ENCODE measurements at places on chromosomes 7 and 10.

GRCh38 chr7:150818971-150819370 lies 18.4 kb downstream of the TMEM176A start:
- peak; percentile 26 for ATAC-seq

- ATAC-seq: no peak
Measured at GRCh38 chr10:47260505-47261111, 39.4 kb upstream of the GDF10 start.

GRCh38 chr10:113148901-113149300 lies 198.9 kb downstream of the TCF7L2 start:
- no peak for ATAC-seq

- ATAC-seq: peak; percentile 90
Measured at GRCh38 chr10:73762915-73763314, 18.7 kb downstream of the SEC24C start.

DNA sequence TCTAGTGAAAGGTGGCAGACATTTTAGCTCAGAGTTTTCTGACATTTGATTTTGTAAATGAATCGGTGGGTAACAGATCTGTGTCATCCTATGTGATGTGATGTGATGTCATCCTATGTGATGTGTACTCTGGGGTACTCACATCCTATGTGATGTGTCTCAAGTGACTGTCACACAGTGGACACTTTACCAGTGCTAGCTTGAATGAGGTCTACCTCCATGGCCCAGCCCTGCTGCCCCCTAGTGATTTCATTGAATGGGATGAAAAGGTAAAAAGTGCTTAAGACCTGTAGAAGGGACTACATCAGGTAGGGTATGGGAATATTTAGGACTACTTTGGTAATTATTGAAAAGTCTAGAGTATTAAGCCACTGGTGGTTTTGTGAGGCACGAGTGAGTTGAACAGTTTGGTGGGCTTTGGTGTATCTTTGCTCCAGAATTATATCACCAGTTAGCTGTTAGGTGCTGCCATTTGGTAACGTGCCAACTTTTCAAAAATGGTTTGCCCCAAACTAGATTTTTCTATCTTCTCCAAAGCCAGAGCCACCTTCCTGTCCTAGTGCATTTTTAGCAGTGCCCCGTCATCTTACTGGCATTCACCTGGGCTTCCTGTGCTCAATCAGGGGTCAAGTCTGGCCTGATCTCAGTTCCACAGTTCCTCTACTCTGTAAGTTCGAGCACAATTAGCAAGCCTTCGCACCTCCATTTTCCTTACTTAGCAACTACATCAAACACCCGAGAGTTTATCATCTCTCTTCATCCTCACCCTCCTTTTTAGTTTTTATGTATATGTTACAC lies 9.7 kb downstream of the EIF4H start:
- peak; percentile 94 for ATAC-seq

DNA sequence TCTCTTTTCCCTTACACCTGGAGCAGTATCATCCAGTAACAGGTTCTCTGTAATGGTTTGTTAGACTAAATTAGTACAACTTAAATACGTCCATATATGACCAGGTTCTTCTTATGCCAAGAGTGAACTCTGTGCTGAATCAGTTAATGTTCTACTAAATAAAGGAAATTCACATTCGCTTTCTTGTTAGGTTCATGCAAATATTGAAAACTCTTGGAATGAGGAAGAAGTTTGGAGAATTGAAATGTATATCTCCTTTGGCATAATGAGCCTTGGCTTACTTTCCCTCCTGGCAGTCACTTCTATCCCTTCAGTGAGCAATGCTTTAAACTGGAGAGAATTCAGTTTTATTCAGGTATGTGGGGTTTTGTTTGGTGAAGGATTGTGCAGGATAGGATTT lies 15.3 kb upstream of the CFAP69 start:
- ATAC-seq: no peak

GRCh38 chr10:89086801-89087521 lies 96.4 kb downstream of the FAS start:
- ATAC-seq: peak; percentile 31

- ATAC-seq: no peak
Measured at GRCh38 chr7:35725280-35725680, 30.3 kb upstream of the HERPUD2 start.

DNA sequence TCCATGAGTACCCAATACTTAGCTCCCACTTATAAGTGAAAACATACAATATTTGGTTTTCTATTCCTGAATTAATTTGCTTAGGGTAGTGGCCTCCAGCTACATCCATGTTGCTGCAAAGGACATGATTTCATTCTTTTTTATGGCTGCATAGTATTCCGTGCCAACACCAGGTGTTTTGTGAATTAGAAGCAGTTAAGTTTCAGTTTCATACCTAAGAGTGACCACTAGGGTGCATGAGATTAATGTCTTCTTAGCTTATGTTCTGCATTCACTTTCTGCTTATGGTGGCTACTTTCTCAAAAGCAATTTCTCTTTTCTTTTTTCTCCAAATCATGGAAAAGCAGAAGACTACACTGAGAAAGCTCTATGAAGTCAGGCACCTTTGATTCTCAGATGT lies 65.1 kb upstream of the VSTM2A start:
- ATAC-seq: no peak

- no peak for ATAC-seq
Measured at GRCh38 chr10:105743343-105744056, 1102.4 kb downstream of the SORCS3 start.

GRCh38 chr7:907158-907980 lies 31.0 kb downstream of the GET4 start:
- ATAC-seq: peak; percentile 9

DNA sequence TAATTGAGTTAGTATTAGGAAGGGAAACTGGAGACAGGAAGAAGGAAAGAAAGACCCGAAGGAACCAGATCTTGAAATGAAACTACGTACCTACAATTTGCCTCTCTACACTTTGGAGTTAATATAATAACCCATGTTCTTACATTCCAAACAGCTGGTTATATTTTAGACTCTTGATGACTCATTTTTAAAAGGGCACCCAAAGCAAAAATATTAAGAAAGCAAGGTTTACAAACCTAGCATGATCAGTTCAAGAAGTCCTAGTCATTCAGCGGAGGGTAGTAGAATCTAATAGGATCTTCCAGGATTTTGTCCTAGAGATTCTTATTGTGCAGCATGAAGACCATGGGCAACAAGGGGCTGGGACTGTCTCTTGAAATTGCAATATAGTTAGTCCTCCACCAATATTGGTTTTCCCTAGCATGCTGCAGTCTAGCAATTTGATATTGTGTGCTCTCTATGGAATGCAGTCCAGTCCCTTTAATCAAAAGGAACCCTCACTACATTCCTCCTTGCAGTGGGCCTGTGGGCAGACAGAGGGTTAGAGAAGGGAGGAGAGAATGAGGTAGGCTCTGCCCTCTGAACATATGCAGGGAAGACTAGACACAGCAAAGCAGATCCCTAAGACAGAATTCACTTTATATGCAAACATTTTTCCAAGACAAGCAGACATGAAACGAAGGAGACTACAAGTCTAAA lies 230.3 kb downstream of the INHBA start:
- no peak for ATAC-seq

GRCh38 chr7:24576171-24577025 lies 3.1 kb downstream of the PALS2 start:
- no peak for ATAC-seq

DNA sequence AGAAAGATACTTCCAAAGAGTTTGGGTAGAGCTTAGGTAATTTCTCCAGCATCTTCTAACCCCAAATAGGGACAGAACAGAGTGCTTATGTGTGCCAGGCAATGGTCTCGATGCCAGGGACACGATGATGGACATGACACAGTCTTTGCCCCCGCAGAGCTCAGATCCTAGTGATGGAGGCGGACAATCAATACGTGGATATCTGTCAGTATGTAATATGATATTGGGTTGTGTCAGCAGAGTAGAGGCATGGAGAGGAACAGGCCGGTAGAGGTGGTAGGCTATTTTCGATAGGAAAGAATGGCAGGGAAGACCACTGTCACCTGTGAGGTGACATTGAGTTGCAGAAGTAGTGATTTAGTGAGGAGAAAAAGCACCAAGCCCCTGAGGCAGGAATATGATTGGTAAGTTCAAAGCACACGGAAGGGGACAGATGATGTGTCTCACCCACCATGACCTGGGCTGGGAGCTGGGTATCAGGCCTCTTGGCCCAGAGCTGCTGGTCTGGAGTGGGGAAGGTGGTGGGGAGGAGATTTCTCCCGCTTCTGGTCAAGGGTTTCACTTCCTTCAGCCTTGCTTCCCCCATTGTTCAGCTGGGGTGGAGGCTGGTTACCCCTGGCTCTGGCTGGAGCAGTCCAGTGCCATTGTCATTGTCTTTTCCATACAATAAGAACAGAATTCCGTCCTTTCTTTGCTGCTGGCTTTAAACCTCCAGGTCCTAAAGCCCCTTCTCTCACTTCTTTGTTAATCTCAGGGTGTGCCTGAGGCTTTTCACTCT lies 36.0 kb upstream of the SRGN start:
- no peak for ATAC-seq

DNA sequence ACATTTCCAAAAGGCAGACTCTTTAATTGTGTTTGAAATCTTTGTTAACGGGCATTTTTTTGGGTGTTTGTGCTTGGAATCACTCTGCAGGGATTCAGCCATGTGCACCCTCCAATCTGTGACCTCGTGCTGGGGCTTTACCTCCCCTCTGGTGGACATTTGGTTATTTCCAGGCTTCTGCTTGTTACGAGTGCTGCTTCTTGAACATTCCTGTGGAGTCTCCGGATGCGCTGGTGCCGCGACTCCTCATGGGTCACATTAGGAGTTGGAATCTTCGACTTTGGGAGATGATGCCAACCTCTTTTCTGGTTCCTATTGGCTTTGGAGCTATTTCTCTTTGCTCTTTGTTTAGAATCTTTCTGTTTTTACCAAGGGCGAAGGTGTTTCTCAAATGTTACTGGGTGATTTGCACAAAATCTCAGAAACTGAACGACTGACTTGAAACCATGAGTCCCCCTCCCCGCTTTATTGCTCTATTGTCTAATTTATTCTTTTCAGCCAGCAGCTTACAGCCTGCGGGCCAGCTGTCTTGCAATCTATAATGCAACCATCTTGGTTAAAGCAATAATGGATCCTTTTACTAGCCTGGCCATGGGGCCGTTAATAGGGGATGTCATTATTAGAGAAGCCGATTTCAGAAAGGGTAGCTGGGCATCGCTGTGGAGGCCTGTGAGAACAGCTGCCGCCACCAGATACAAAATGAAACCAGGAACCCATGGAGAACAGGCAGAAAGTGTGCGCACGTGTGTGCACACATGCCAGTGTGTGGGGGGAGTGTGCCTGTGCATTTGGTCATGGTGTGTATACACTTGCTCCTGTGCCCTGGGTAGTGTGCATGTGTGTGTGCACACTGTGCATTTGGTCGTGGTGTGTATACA lies 9.9 kb upstream of the DPYSL4 start:
- no peak for ATAC-seq

GRCh38 chr7:18831943-18832342 lies 285.5 kb downstream of the TWIST1 start:
- ATAC-seq: no peak

DNA sequence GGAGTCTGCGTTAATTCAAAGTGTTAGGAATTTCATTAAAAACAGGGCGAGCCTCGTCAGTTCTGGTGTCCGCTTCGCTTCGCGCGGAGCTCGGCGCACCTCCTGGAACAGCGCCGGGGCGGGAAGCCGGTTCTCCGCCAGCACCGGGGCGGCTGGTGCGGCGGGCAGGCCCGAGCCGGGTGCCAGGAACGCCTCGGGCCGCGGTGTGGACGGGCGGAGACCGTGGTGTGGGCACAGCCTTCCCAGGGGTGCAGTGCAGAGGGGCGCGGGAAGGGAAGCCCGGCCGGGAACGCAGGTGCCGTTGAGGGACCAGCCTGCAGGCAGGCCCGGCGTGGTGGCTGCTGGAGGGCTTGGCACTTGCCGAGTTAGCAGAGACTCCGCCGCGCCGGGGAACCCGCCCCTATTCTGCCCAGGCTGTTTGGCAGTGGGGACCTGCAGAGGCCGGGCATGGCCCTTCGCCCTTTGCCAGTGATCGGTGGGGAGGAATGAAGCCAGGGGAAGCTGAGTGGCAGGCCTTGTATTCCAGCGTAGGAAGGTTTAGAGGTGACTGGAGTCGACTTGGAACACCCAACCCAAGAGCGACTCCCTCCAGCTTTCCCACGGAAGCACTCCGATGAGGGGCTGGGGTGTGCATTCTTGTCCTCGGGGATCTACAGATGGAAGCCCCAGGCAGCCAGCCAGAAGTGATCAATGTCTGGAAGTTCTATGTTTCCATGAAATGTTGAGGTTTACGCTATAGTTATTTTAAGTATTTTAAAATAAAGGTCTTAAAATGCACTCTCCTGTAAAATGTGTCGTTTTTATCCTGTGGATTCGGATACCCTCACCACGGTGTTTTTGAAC lies 945 bp upstream of the RHEB start:
- no peak for ATAC-seq

DNA sequence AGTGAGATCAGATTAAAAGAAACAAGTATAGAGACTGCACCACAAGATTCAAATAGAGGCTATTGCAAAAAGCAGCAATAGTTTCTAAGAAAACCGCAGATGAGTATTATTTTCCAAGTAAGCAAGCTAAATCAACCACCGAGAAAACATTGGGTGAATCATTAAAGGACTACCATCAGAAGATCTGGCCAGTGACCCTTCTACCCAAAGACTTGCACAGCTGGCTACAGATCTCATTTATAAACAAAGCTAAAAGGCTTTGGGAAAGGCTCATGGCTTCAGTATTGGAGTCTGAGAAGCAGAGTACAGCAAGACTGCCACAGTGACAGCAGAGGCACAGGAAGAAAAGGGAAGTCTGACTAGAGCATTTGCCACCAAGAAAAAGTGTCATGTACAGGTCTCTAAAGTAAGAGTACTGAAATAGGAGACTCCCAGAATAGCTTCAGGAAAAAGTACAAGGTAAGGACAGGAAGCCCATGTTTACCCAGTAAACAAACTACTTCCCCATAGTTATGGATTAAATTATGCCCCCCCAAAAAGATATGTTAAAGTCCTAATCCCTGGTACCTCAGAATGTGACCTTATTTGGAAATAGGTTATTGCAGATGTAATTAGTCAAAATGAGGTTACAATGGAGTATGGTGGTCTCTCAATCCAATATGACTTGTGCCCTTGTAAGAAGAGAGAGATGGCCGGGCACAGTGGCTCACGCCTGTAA lies 19.0 kb downstream of the STEAP1 start:
- peak; percentile 73 for ATAC-seq

- no peak for ATAC-seq
Measured at GRCh38 chr10:804787-805619, 115.5 kb upstream of the DIP2C start.

GRCh38 chr7:156014808-156015207 lies 202.5 kb upstream of the SHH start:
- ATAC-seq: no peak

GRCh38 chr7:38773430-38773829 lies 135.6 kb downstream of the VPS41 start:
- no peak for ATAC-seq

- ATAC-seq: no peak
Measured at GRCh38 chr10:61857746-61858145, 43.8 kb upstream of the ARID5B start.

- no peak for ATAC-seq
Measured at GRCh38 chr7:108165723-108166122, 35.6 kb upstream of the LAMB4 start.
